ENCODE measurements at places on chromosomes 1 and 21.

- DNase-seq = no peak
These were observed 36.4 kb downstream of the IGFN1 start for GRCh38 chr1:201226859-201227488.

- no peak for DNase-seq
These were observed 9.5 kb upstream of the PADI3 start for GRCh38 chr1:17239420-17239819.

DNA sequence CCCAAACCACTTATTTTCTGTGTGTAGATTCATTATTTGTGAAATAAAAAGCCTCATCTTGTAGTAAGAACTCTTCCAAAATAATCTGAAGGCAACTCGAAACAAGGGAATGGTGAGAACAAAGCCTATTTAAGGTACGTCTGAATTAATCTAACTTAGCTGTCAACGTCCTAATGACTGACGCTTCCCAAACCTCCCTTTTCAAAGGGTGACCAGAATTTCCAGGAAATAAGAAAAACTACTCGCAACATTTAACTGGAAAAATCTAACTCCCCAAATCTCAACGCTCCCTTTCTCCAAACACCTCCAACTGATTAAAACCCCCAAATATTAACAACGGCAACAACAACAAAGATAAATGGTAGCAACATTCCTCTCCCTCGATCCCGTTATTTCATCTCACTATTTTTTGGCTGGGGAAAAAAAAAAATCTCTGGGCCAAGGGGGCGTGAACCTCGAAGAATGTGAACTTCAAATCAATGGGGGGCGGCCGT lies 693 bp downstream of the SRSF10 start:
- DNase-seq = no peak

DNA sequence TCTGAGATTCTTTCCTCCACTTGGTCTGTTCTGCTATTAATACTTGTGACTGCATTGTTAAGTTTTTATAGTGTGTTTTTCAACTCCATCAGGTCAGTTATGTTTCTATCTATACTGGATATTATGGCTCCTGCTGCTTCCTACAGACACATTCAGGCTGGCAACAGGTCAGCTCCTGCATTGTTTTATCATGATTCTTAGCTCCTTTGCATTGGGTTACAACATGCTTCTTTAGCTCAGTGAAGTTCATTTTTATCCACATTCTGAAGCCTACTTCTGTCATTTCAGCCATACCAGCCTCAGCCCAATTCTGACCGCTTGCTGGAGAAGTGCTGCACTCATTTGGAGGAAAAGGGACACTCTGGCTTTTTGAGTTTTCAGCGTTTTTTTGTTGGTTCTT lies 37.3 kb upstream of the F3 start:
- DNase-seq = no peak

- no peak for DNase-seq
These were observed 411 bp downstream of the FAM229A start for GRCh38 chr1:32361674-32362473.

DNA sequence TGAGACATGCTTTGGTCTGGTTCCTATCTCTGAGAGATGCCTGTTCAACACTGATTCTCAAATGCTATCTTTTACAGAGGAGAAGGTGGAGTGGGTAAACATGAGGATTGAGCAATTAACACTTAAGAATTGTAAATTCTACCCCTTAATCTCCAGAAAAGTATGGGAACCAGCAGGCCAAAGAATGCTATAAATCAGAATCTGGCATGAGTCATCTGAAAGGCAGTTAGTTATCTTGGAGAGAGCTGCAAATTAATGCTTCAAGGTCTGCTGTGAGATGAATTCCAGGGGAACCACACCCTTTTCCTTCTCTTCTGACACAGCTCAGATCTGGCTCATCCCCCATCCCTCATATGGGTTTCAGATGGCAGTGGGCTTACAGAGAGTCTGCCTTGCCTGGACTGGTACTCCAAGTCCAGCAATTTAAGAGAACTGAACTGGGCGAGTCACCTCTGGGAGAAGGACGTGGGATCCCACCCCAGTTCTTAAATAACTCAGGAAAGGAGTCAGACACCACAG lies 5.2 kb downstream of the S100A10 start:
- DNase-seq = no peak

GRCh38 chr1:72285074-72285425 lies 2.7 kb upstream of the NEGR1 start:
- no peak for DNase-seq

DNA sequence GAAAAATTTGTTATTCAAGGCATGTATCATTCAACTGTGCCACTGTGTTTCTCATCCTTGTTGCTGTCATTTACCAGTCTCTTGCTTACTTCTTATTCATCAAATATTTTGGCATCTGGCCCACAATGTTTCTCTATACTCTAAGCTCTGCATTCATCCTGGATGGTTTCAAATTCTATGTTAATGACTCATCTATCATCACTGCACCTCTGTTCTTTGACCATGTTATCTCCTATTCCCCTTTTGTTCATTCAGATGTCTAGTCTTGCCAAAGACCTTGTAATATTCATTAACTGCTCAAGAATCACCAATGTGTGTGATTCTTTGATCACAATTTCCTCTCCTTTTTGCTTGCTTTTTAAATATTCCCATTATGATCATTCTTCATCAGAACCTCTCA lies 54.6 kb upstream of the PRKACB start:
- DNase-seq = no peak

- no peak for DNase-seq
These were observed 82.8 kb upstream of the ZNF326 start for GRCh38 chr1:89912073-89912472.

GRCh38 chr21:37770461-37770860 lies 145.8 kb downstream of the KCNJ6 start:
- no peak for DNase-seq

GRCh38 chr1:160005070-160005469 lies 26.7 kb downstream of the PIGM start:
- DNase-seq = no peak

- DNase-seq = no peak
These were observed 86.4 kb downstream of the PAX7 start for GRCh38 chr1:18716785-18717678.

GRCh38 chr1:207035877-207036551 lies 3.5 kb upstream of the C1orf116 start:
- DNase-seq = no peak

DNA sequence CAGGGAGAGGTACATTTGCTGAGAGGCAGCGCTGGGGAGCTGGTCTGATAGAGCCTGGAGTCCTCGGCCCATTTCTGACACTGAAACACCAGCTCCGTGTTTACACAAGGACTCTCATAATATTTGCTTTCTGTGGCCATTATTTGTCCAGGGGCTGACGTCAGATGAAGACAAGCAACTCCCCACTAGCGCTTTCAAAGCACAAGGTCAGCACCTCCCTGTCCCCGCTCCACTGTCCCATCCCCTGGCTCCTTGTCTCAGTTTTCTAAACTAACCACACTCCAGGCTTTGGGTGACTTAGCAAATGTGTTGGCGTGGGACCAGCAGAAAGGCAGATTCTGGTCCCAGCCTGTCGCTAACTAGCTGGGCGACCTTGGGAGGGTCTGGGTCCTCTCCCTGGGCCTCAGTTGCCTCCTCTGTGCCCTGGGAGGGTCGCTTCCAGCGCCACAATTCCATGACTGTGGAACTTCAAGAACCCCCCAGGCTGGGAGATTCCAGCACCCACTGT lies 37.4 kb upstream of the ZBTB40 start:
- DNase-seq = no peak

All from stimulated activated CD8-positive, alpha-beta memory T cell treated with anti-CD3 and anti-CD28 coated beads, Interleukin-15, amount 100 ng/mL, for 4 hours (primary cell).